ENCODE measurements at places on chromosomes 2 and 18.

- no peak for DNase-seq
These were observed 43.0 kb downstream of the INO80C start for GRCh38 chr18:35454803-35455202.

DNA sequence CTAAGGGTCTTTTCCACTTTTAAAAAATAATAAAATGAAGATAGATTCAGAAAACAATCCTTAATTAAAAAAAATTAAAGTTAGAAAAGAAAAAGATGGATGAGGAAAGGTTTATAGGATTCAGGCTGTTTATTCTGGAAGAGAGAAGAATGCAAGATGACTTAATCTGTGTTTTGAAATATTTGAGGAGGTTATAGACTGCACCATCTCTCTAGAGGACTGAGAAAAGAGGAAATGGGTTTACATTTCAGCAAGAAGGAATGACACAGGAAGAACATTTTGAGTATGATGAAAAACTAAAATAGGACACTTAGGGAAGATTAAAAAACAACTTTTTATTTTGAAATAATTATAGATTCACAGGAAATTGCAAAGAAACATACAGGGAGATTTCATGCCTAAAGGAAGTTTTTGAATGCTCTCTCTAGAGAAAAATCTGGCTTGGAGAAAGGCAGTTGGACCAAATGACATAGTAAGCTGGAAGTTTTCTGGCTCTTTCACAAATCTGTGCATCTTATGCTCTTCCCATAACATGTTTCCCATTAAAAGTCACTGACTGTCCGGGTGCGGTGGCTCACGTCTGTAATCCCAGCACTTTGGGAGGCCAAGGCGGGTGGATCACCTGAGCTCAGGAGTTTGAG is 75.0 kb downstream of the CERS6 start:
- no peak for DNase-seq

GRCh38 chr18:48219037-48219809 is 190.0 kb downstream of the ZBTB7C start:
- no peak for DNase-seq

DNA sequence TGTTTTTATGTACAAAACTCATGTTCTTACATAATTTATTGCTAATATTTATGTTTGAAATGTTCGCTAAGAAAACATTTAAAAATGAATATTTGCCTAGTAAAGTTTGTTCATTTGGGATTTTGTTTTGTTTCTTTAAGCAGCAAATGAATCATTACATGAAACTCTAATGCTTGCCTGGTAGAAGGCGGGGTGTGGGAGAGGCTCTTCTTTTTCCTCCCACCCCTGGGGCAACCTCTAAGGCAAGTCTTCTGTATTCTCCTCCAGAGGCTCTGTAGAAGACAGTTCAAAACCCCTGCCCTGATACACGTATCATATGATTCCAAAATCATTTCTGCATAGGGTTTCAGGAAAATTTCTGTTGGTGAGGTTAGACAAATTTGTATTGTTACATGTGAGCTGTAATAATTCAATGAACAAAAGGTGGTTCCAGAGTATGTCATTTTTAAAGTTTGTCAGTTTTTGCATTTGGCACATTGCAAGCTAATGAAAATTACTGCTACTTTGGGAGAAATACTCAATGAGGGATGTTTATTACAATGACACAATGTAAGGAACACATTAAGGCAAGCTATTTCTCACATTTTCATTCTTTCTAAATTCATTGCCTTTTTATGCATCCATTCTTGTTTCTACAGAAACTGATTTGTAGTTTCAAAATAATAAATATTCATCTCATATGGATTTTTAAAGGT is 302.3 kb upstream of the UBE2E3 start:
- no peak for DNase-seq

- DNase-seq = no peak
These were observed 113.6 kb upstream of the APCDD1 start for GRCh38 chr18:10340821-10341220.

GRCh38 chr2:38783586-38783985 is 5.6 kb downstream of the GEMIN6 start:
- DNase-seq = no peak

GRCh38 chr18:63016270-63016669 is 300.9 kb downstream of the PHLPP1 start:
- no peak for DNase-seq

DNA sequence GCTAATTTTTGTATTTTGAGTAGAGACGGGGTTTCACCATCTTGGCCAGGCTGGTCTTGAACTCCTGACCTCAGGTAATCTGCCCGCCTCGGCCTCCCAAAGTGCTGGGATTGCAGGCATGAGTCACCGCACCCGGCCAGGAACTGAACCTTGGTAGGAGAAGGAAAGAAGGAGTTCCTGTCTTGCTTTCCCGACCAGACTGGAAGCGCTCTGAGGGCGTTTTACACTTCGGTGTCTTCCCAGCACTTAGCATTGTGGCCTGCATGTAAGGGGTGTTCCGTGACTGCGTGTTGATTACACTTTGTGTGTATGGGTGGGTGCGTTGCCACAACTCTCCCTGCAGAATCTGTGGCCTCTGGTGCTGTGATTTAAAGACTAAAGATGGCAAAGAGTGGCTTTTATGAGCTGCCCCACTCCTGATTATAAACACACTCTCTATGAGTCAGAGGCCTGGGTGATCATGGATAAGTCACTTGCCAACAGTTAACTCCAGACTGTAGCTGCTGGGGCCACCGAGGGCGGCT is 46.0 kb downstream of the ODC1 start:
- DNase-seq = no peak

DNA sequence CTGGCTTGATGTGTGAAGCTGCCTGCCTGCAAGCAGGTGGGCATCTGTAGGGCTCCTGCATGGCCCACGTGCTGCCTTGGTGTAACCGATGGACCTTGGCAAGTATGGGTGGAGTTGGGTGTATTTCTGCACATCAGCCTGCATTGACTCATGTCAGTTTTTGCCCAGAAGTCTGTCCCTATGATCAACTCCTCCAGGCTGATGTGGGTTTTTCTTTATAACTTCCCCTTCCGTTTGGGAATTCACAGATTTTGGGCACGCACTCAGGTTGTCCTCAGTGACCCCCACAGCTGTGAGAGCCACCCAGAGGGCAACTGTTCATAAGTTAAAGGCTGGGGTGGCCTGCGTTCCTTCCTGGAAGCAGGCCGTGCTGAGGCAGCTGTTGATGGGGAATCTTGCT is 123.3 kb downstream of the NCK2 start:
- DNase-seq = no peak

- DNase-seq = no peak
These were observed 19.0 kb downstream of the MALT1 start for GRCh38 chr18:58690259-58690658.

DNA sequence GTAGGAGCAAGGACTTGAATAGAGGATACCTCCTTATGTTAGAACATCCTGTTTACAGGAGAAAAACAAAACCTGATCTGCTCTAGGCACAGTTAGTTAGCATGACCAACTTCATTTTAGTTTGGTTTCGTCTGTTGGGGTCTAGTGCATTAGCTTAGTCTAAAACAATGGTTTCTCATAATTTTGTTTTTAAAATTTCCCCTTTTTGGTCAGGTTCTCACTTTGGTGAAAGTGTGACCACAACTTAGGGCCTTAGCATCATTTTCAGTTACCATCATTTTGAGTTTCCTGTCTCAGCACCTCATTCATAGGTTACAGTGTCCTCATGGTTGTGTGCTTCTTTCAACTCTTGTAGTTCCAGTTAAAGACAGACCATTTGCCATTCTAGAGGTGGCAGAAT is 1277.0 kb upstream of the SLC39A10 start:
- no peak for DNase-seq

GRCh38 chr2:191049728-191050639 is 36.0 kb upstream of the STAT1 start:
- DNase-seq = no peak

DNA sequence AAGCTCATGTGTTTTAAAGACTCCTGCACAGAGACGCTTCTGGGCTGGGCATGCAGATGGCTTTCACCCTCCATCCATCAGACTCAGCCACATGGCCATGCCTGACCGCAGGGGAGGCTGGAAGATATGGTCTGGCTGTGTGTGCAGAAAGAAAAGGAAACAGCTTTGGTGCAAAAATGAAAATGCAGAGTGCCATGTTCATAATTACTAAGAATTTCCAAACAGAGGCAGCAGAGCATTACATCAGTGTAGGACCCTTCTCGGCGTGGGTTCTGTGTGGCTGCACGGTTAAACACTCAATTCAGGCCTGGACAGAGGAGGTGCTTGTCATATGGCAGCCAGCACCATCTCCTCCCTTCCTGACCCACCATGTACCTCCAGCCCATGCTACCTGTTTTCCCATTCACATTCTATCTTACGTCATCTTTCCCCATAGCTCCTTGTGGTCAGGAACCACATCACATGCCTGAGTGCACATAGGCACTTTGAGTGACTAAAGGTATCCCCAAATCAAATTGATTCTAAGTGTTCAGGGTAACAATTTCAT is 200.3 kb upstream of the ID2 start:
- no peak for DNase-seq

DNA sequence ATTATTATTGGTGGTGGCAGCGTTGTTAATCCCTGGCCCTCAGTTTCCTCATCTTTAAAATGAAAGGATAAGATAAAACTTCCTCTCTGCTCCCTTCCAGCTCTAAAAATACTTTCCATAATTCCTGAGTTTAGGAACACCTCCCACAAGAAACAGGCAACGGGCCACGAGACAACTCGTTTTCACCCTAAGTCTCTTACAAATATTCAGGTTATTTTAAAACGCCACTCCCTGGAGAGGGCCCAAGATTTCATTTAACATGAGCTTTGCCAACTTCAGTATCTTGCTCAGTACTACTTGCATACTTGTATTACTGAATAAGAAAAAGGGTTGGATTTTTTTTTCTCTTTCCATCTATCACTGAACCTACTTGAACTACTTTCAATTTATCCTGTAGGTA is 611.1 kb upstream of the FANCL start:
- DNase-seq = no peak

DNA sequence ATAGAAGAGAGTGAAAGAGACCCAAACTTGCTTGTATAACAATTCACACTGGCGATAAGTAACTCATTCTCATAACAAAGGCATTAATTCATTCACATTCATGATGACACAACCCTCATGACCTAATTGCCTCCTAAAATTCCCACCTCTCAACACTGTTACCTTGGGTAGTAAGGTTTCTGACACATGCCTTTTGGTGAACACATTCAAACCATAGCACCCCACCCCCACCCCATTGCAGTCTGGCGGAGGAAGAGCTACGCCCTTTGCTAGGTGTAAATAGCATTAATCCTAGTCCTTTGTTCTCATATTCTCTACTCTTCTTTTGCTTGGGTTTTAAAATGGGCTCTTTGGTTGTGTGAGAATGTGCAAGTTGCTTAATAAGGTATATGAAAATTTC is 361.5 kb downstream of the DSEL start:
- no peak for DNase-seq

- no peak for DNase-seq
These were observed 35.6 kb downstream of the OSBPL6 start for GRCh38 chr2:178229927-178230326.

DNA sequence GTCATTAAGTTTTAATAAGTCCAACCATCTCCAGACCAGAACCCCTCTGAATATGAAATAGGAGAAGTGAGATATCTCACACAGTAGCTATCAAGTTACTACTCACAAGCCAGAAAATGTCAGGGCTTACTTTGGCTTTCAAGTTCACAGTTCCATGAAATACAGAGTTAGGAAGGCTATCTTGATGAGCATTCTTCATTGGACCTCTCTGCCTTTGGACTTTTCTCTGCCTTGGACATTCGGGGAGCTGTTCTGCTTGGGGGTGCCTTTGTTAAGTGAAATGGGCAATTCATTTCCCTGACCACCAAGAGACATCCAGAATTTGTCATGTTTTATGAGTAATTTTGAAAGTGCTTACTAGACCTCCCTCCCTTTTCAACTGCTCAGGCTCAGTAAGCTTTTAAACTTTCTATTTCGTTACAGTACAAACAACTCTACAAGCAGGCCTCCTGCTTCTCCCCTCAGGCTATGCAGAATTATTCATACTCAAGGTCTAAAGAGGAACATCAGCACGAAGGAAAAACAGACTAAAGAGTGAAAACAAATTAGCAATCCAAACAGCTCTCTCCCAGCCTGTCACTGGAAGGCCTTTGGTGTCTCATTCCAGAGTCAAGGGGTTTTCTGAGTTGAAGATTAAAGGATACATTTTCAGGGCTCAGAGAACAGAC is 95.3 kb downstream of the MREG start:
- DNase-seq = no peak

DNA sequence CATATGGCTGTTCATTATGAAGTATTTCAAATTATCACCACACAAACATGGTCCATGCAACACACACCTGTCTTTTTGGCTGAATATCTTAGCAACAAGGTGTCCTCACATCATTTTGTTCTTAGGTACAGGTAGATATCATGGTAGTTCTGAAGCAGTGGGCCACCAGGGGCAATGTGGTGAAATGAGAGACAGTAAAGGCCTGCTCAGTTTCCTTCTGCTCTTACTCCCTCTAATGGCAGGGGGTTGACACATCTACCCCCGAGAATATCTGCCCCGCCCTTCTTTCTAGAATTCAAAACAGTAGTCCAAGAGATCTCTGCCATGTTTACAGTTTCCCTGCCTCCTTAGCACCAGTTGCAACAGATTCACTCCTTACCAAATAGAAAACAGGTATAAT is 147.0 kb upstream of the KLHL14 start:
- DNase-seq = no peak

DNA sequence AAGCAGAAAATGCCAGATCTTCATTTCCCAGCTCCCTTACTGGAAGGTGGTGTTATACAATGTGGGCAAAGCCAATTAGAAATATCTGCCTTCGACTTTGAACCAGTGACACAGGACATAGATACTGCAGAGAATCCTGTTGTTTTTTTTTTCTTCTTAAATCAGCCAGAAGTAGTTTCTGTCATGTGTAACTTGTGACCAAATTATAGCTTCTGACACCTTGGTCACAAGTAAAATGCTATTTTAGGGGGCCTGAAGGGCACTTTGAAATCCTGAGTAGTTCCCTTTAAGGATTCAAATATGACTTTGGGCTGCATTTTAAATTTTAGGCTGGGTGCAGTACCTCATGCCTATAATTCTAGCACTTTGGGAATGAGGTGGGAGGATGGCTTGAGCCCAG is 89.0 kb upstream of the TLK1 start:
- no peak for DNase-seq

DNA sequence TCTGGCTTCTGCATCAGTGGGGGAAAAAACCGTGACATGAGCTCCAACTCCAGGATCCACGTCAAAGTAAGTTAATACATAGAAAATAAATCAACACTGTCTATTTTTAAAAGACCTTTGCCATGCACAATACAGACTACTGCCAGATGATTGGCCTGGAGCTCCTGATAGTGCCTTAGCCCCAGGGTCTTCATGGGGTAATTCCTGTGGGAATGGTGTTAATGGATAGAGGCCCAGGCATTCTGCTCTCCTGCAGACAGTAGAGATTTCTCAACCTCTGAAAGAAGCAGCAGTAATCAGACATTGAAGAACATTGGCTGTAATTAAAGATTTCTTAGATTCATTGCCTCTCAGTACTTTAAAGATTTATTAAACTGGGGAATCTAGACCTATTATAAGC is 4.3 kb upstream of the PLCL1 start:
- no peak for DNase-seq

Measured in activated CD8-positive, alpha-beta memory T cell treated with anti-CD3 and anti-CD28 coated beads for 48 hours (primary cell).